ENCODE measurements at places on chromosomes 4 and X. TPM values are rescaled to one million over a fixed set of nuclear protein-coding genes. Genes with fewer than 3 reads are reported as not detected.

The MEPE gene
- total RNA-seq = not detected

DNA sequence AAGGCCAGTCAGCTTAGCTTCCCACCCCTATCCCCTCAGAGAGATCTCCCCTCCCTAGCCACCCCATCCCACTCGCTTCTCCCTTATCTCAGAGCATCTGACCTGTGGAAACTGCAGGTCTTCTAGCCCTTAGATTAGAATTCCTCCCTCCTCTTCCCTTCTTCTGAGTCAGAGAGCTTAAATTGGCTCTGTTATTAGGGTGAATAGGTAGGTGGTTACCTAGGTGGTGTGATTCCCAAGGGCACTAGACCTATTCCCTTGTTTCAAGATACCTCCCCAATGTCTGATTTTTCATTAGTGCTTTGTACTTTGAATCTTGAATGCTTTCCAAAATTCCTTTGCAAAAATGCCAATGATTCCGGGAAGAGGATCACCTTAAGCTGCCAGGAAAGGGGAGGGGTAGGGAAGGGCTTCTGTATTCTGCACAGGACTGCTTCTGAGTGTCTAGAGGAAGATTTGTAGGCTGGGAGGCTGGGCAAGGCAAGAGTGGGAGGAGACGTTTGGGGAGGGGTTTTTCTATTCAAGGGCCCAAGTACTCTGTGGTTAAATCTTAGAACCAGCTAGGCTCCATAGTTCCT lies 24.5 kb upstream of the MSN start:
- peaks cover 32% of the 10 kb centered on the region for H3K4me1 ChIP-seq
- peak overlapping the region; percentile 32 for H3K27ac ChIP-seq
- no peak overlapping the region for H3K4me3 ChIP-seq
- peak; percentile 84 for DNase-seq

The CSAG3 gene
- not detected for total RNA-seq

GRCh38 chrX:40090050-40090804 lies 7.5 kb downstream of the BCOR start:
- no peak overlapping the region for H3K4me3 ChIP-seq
- H3K27me3 ChIP-seq = peaks cover 38% of the 10 kb centered on the region
- no peaks in the 10 kb centered on the region for H3K4me1 ChIP-seq
- H3K27ac ChIP-seq = no peak overlapping the region
- H3K36me3 ChIP-seq = no peaks in the 10 kb centered on the region
- no peak for DNase-seq

The CD38 gene
- total RNA-seq = not detected

The MAGEA10 gene
- total RNA-seq = not detected

The MAGEA11 gene
- not detected for total RNA-seq

DNA sequence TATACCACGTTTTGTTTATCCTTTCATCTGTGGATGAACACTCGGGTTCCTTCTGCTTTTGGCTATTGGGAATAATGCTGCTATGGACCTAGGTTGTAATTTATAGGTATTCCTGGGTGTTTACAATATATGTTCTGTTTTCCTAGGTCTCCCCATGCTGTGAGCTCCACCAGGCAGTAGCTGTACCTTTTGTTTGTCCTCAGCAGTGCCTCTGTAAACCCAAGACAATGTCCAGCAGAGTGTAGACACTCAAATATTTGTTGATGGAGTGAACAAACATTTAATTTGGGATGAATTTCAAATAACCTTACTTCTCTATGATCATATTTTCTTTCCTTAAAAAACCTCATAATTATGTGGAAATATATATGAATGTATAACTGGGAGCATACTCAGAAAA lies 259.5 kb upstream of the BOD1L1 start:
- peaks cover 28% of the 10 kb centered on the region for H3K4me1 ChIP-seq
- no peaks in the 10 kb centered on the region for H3K36me3 ChIP-seq
- no peaks in the 10 kb centered on the region for H3K27me3 ChIP-seq
- no peak for DNase-seq
- H3K4me3 ChIP-seq = no peak overlapping the region

DNA sequence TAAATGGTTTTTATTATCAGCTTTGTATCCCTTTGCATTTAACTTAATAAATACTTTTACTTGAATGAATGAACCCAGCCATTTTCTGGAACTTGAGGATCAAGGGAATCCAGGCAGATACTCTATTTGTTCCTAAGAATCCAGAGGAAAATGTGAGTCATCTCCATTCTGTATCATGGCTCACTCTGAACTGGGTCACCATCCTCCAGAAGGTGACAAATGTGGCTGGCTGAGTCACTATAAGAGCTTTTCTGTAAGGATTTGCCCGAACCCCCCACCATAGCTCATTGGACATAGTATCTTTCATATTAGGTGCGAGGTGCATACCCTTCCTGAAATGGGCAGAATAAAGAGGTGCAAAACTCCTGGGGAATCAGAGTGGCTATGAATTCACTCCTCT lies 25.8 kb downstream of the RTL9 start:
- H3K4me1 ChIP-seq = no peaks in the 10 kb centered on the region
- no peak overlapping the region for H3K4me3 ChIP-seq
- H3K27ac ChIP-seq = no peak overlapping the region
- no peaks in the 10 kb centered on the region for H3K36me3 ChIP-seq

DNA sequence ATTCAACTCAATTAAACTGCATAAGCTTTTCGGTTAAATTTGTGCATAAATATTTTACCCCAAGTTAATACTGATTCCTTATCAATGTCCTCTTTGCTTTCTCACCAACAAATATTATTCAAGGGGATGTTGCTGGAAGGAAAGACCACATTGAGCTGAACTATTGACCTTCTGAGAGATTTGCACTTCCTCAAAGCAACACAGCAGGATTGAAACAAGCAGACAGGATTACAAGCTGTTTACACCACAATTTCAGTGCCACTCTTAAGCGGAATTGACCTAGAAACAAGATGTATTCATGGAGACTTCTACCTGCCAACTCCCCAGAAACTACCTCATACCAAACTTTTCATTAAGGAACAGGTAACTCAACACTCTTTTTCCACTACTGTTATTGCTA lies 96.5 kb upstream of the DUSP21 start:
- peaks cover 40% of the 10 kb centered on the region for H3K27me3 ChIP-seq
- no peaks in the 10 kb centered on the region for H3K36me3 ChIP-seq
- DNase-seq = no peak
- no peaks in the 10 kb centered on the region for H3K4me1 ChIP-seq
- H3K27ac ChIP-seq = no peak overlapping the region

DNA sequence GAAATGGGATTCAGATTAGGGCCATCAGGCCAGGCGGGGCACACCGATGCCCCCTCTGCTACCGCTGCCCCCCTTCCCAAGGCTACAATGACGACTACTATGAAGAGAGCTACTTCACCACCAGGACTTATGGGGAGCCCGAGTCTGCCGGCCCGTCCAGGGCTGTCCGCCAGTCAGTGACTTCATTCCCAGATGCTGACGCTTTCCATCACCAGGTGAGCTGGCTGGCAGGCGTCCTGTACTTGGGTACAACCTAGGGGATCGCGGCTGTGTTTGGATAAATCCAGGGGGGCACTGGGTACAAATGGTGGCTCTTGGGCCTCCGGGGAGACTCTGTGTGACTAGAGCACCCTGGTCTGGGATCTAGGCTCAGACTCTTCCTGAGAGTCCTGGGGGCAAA lies 1.1 kb downstream of the EMD start:
- peak overlapping the region; percentile 95 for H3K27ac ChIP-seq
- H3K4me3 ChIP-seq = peak overlapping the region; percentile 77
- no peaks in the 10 kb centered on the region for H3K27me3 ChIP-seq
- no peak for DNase-seq
- peaks cover 25% of the 10 kb centered on the region for H3K36me3 ChIP-seq

DNA sequence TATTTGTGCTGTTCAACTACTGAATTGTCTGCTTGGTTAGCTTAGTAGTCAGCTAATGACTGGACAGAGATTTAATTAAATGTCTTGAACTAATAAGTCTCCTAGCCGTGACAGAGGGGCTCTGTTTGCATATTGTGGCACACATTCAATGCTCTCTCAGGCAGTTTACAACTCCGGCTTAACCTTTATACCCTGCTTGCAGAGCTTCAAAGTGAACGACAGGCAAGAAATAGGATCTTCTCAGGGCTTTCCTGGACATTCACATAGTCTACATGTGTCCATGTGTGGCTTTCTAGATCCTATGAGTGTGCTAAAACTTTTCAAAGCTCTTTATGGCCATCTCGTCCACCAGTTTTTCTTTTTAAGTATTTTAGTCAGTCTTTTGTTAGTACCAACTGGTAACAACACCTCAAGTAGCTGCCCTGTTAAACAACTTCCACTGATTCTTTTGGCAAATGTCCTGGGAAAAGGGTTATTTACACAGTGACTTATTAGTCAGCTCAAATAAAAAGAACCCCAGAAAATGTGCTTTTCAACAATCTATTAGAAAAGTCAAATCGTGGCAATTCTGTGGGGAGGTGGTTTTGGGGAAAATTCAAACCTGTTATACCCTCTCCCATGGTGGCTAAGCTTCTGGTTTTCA lies 28.6 kb downstream of the OR13H1 start:
- H3K36me3 ChIP-seq = no peaks in the 10 kb centered on the region
- H3K27me3 ChIP-seq = peaks cover 66% of the 10 kb centered on the region
- no peak overlapping the region for H3K27ac ChIP-seq
- H3K4me3 ChIP-seq = no peak overlapping the region

DNA sequence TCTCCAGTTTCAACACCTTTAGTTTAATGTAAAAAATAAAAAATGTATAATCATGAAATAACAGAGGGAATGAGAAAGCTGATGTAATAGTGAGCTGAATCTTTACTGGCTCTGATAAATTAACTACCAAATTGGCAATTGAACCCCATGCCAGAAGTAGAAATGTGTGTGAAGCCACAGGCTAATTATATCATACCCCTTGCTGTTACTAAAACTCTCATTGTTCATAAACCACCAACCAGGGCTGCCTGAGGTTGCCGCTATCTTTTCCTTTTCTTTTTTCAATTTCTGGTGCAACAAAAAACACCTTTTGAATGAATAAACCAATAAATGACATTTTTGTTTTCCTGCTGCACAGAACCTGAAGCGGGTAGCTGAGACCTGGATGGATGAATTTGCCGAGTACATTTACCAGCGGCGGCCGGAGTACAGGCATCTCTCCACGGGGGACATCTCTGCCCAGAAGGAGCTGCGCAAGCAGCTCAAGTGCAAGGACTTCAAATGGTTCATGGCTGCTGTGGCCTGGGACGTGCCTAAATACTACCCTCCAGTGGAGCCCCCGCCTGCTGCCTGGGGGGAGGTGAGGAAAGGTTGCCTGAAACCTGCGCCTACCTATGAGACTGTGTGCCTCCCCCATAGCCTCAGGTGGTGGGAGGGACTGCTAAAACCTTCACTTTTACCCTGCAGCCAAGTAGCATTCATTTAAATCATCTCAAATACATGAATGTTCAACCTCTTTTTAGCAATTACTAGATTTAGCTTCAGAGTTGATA lies 216.7 kb upstream of the GALNT7 start:
- H3K4me1 ChIP-seq = peaks cover 4% of the 10 kb centered on the region
- no peak overlapping the region for H3K4me3 ChIP-seq
- no peak overlapping the region for H3K27ac ChIP-seq
- H3K36me3 ChIP-seq = no peaks in the 10 kb centered on the region
- H3K27me3 ChIP-seq = peaks cover 75% of the 10 kb centered on the region

The AMER1 gene
- total RNA-seq = 3.5 TPM

The TMSB15B gene
- 3.0 TPM for total RNA-seq

DNA sequence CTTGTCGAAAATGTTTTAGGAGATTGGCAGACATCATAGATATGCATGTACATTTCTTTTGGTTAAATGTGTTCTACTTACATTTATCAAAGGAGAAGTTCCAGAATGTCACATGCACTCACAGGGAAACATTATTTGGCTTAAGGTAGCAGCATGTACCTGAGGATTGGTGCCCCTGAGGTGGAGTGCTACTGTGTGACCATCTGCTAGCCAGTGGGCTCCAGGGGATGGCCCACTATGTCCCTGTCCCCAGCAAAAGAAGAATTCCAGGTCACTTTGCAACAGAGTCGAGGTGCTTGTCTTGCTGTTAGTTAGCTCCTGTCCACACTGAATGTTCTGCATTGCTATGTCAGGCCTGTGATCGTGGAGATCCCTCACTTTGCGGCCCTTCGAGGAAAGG lies 283.2 kb downstream of the ANK2 start:
- H3K4me3 ChIP-seq = no peak overlapping the region
- H3K27ac ChIP-seq = no peak overlapping the region
- H3K27me3 ChIP-seq = no peaks in the 10 kb centered on the region
- DNase-seq = no peak
- peaks cover 4% of the 10 kb centered on the region for H3K4me1 ChIP-seq
- no peaks in the 10 kb centered on the region for H3K36me3 ChIP-seq

DNA sequence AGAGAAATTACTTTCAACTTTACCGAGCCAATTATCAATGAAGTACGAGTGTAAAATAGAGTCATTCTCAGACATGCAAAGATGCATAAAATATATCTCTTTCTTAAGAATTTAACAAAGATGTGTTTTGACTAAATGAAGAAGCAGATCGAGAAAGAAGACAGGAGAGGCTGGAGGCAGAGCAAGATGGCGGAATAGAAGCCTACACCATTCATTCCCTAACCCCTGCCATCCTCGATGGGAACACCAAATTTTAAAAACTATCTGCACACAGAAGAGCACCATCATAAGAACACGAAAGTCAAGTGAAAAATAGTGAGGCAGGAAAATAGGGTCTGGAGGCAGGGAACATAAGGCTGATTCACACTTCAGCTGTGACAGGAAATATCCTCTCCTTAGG lies 35.0 kb downstream of the CCDC158 start:
- peak overlapping the region; percentile 77 for H3K27ac ChIP-seq
- H3K27me3 ChIP-seq = no peaks in the 10 kb centered on the region
- peaks cover 14% of the 10 kb centered on the region for H3K4me1 ChIP-seq
- no peak for DNase-seq

The JCHAIN gene
- total RNA-seq = not detected

- no peak overlapping the region for H3K27ac ChIP-seq
- no peaks in the 10 kb centered on the region for H3K36me3 ChIP-seq
- H3K4me3 ChIP-seq = no peak overlapping the region
- peaks cover 13% of the 10 kb centered on the region for H3K27me3 ChIP-seq
- H3K4me1 ChIP-seq = no peaks in the 10 kb centered on the region
Measured at GRCh38 chrX:8841911-8842310, 40.7 kb upstream of the FAM9A start.

The HTR2C gene
- total RNA-seq = not detected

GRCh38 chrX:129961180-129962083 lies 21.0 kb upstream of the BCORL1 start:
- H3K27me3 ChIP-seq = peaks cover 3% of the 10 kb centered on the region
- peak; percentile 58 for DNase-seq
- H3K27ac ChIP-seq = no peak overlapping the region

GRCh38 chr4:147325571-147325981 lies 155.3 kb upstream of the EDNRA start:
- no peak overlapping the region for H3K27ac ChIP-seq
- H3K27me3 ChIP-seq = no peaks in the 10 kb centered on the region
- H3K4me3 ChIP-seq = no peak overlapping the region
- H3K36me3 ChIP-seq = no peaks in the 10 kb centered on the region

GRCh38 chr4:35175894-35176293 lies 1068.4 kb downstream of the ARAP2 start:
- no peak overlapping the region for H3K4me3 ChIP-seq

GRCh38 chr4:89056953-89057398 lies at the start of gene FAM13A:
TSS of gene FAM13A (minus strand) at chr4:89057185. CDS start at chr4:89056964, 221 bp downstream.
- peak; percentile 96 for DNase-seq
- H3K4me3 ChIP-seq = peak within 1 kb of the TSS; percentile 73
- no peaks in the 10 kb centered on the region for H3K27me3 ChIP-seq

- peaks cover 59% of the 10 kb centered on the region for H3K27me3 ChIP-seq
- DNase-seq = no peak
Measured at GRCh38 chr4:69610484-69610883, 29.0 kb downstream of the UGT2A2 start.

- no peak overlapping the region for H3K27ac ChIP-seq
- H3K36me3 ChIP-seq = no peaks in the 10 kb centered on the region
- no peak overlapping the region for H3K4me3 ChIP-seq
- no peaks in the 10 kb centered on the region for H3K27me3 ChIP-seq
- no peak for DNase-seq
Measured at GRCh38 chr4:57124145-57124544, 14.0 kb upstream of the IGFBP7 start.

The STARD8 gene
- 1.0 TPM for total RNA-seq

The MAP7D2 gene
- total RNA-seq = 0.19 TPM

The ASB9 gene
- total RNA-seq = 0.68 TPM
